ENCODE measurements at places on chromosomes 1 and 21. TPM values are rescaled to one million over a fixed set of nuclear protein-coding genes. Genes with fewer than 3 reads are reported as not detected.

- no peaks in the 10 kb centered on the region for H3K36me3 ChIP-seq
- no peaks in the 10 kb centered on the region for H3K27me3 ChIP-seq
- no peaks in the 10 kb centered on the region for H3K4me1 ChIP-seq
- H3K27ac ChIP-seq: no peak overlapping the region
- no peak for DNase-seq
Observed at GRCh38 chr1:110292031-110292741, 47.0 kb upstream of the RBM15 start.

- H3K36me3 ChIP-seq: no peaks in the 10 kb centered on the region
- H3K27me3 ChIP-seq: no peaks in the 10 kb centered on the region
- H3K27ac ChIP-seq: no peak overlapping the region
- no peaks in the 10 kb centered on the region for H3K4me1 ChIP-seq
- DNase-seq: no peak
Observed at GRCh38 chr1:73343947-73344346, 854.0 kb downstream of the LRRIQ3 start.

DNA sequence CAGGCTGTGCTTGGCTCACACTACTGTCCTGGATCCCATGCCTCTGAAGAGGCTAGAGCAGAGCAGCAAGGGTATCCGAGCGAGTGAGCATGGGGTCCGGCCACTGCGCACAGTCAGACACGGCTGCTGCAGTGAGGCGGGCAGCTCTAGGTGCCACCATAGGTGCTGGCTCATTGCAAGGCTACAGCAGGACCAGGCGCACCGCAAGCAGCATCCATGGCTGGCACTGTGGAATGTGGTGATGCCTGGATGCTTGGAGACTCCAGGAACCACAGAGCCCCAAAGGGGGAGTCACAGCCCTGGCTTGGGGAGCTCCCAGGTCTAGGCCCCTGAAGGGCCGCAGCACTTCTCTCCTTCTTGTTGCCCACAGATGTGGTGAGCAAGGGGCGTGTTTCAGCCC is 47.2 kb downstream of the ATP6V1G3 start:
- H3K27ac ChIP-seq: no peak overlapping the region
- no peak overlapping the region for H3K4me3 ChIP-seq
- no peaks in the 10 kb centered on the region for H3K36me3 ChIP-seq
- DNase-seq: no peak
- peaks cover 2% of the 10 kb centered on the region for H3K4me1 ChIP-seq
- H3K27me3 ChIP-seq: no peaks in the 10 kb centered on the region

- no peaks in the 10 kb centered on the region for H3K27me3 ChIP-seq
- H3K36me3 ChIP-seq: no peaks in the 10 kb centered on the region
- no peak overlapping the region for H3K27ac ChIP-seq
Observed at GRCh38 chr1:60277269-60277668, 203.7 kb upstream of the C1orf87 start.

GRCh38 chr1:98360864-98361263 is 300.7 kb upstream of the SNX7 start:
- H3K4me3 ChIP-seq: no peak overlapping the region
- no peak for DNase-seq
- no peaks in the 10 kb centered on the region for H3K27me3 ChIP-seq
- no peaks in the 10 kb centered on the region for H3K36me3 ChIP-seq

DNA sequence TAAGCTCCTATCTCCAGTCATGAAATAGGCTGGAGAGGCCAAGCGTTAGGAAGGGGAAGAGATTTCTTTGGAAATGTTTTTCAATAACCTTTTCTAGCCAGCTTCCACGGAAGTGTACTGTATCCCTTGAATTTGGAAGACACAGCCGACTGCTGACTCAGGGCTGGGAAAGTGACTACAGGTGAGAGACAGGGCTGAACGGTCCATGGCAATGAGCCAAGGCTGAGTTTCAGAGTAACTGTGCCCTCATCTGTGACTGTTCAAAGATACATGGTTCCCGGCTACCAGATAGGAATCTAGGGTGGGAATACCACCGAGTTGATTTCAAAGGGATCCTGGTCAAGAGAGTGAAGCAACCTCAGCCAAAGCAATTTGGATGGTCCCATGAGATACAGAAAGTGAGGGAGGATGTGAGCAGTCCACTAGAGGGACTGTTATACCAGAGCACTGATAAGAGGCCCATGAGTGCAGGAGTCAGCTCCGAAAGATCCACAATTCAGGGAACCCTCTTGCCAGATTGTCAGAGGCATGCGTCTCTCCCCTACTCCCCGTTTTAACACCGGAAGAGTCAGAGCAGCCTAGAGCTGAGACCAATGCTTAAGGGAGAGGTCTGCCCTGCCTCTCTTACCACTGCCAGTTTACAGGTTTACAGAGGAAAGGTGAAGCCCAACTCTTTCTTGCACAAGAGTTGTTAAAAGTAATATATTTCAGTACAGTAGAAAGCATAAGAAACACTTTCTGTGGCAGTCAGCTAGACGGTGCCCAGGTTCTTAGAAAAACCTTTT is 3.2 kb upstream of the KRTAP19-8 start:
- no peak for DNase-seq
- H3K36me3 ChIP-seq: no peaks in the 10 kb centered on the region
- H3K27ac ChIP-seq: no peak overlapping the region
- H3K4me1 ChIP-seq: no peaks in the 10 kb centered on the region

DNA sequence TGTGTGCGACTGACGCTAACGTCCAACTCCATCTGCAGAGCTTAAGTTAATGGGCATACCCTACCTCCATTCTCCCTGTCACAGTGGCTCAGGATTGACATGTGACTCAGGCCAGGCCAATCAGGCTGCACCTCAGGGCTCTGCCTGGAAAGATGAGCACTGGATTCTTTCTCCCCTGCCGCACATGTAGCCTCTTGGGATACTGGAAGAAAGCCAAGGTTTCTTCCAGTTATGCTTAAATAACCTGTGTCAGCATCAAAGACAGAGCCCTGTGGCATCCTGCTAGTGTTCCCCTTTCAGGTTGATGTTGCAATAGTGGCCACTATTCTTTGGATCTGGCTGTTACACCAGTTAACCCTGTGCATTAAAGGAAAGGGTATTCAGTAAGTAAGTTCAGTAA is 55.0 kb upstream of the SYT6 start:
- H3K4me3 ChIP-seq: no peak overlapping the region
- DNase-seq: no peak
- H3K36me3 ChIP-seq: no peaks in the 10 kb centered on the region
- H3K27me3 ChIP-seq: no peaks in the 10 kb centered on the region

- H3K27me3 ChIP-seq: no peaks in the 10 kb centered on the region
- H3K4me1 ChIP-seq: no peaks in the 10 kb centered on the region
- H3K4me3 ChIP-seq: no peak overlapping the region
Observed at GRCh38 chr1:172003766-172004530, 162.7 kb downstream of the DNM3 start.

GRCh38 chr1:180501865-180502360 is 464 bp downstream of the ACBD6 start:
- no peaks in the 10 kb centered on the region for H3K27me3 ChIP-seq
- no peaks in the 10 kb centered on the region for H3K36me3 ChIP-seq
- peaks cover 3% of the 10 kb centered on the region for H3K4me1 ChIP-seq
- DNase-seq: no peak
- peak overlapping the region; percentile 85 for H3K27ac ChIP-seq

- no peaks in the 10 kb centered on the region for H3K4me1 ChIP-seq
- no peaks in the 10 kb centered on the region for H3K27me3 ChIP-seq
- H3K36me3 ChIP-seq: no peaks in the 10 kb centered on the region
- DNase-seq: no peak
- no peak overlapping the region for H3K4me3 ChIP-seq
- no peak overlapping the region for H3K27ac ChIP-seq
Observed at GRCh38 chr1:60615666-60616065, 466.7 kb upstream of the NFIA start.

DNA sequence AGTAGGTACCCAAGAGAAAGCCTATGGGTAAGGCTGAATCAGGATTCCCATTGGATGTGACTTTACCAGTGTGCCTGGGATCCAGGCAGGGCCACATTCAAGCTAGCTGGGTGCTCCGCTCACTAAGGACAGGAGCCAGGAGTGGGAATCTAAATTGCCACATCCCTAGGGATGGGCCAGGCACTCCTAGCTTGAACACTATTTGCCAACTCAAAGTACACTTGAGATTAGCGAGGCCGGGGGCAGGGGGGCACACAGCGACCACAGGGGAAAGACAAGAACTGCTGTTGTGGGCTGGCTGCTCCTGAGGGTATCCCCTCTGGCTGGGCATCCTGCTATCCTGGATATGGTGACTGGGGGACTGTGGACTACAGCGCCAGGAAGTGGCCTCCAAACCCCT is 4.3 kb downstream of the SLC45A3 start:
- H3K4me1 ChIP-seq: peaks cover 16% of the 10 kb centered on the region
- H3K36me3 ChIP-seq: no peaks in the 10 kb centered on the region
- no peak for DNase-seq
- H3K27me3 ChIP-seq: no peaks in the 10 kb centered on the region
- no peak overlapping the region for H3K27ac ChIP-seq

- H3K4me1 ChIP-seq: peaks cover 15% of the 10 kb centered on the region
- no peak overlapping the region for H3K4me3 ChIP-seq
- H3K27ac ChIP-seq: no peak overlapping the region
Observed at GRCh38 chr1:180923021-180923841, 10.5 kb downstream of the KIAA1614 start.

- no peak overlapping the region for H3K27ac ChIP-seq
- H3K4me3 ChIP-seq: no peak overlapping the region
- DNase-seq: no peak
- H3K4me1 ChIP-seq: no peaks in the 10 kb centered on the region
- H3K36me3 ChIP-seq: no peaks in the 10 kb centered on the region
Observed at GRCh38 chr1:206753141-206753540, 17.4 kb upstream of the IL19 start.

DNA sequence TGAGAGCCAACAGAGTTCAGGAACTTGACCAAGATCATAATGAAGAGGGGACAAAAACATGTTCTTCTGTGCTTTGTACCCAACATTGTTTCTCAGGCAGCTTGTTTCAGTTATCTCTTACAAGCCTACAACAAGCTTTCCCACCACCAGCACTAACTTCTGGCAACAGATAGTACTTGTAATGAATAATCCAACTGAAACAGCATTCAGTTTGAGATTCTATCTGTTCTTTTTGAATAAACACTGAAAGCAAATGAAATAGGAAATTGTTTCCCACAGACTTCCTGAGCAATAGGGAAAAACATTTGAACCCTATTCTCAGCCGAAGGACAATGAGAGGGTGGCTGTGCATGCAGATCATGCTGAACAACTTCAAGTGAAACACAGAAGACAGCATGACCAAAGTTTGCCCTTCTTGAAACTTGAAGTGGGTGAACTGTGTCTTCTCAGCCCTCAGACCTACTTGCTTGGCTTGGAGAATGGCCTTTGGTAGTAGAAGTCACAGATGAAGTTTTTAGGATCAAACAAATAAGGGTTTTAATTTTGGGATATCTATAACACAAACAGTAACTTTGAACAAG is 11.2 kb upstream of the HOOK1 start:
- H3K4me1 ChIP-seq: no peaks in the 10 kb centered on the region
- no peak overlapping the region for H3K4me3 ChIP-seq
- H3K27me3 ChIP-seq: no peaks in the 10 kb centered on the region
- no peak for DNase-seq
- H3K36me3 ChIP-seq: no peaks in the 10 kb centered on the region
- no peak overlapping the region for H3K27ac ChIP-seq

GRCh38 chr1:93828367-93828755 is 50.6 kb downstream of the DNTTIP2 start:
- DNase-seq: no peak
- no peak overlapping the region for H3K4me3 ChIP-seq
- no peaks in the 10 kb centered on the region for H3K36me3 ChIP-seq
- H3K27me3 ChIP-seq: no peaks in the 10 kb centered on the region
- H3K4me1 ChIP-seq: no peaks in the 10 kb centered on the region
- no peak overlapping the region for H3K27ac ChIP-seq

- peaks cover 11% of the 10 kb centered on the region for H3K4me1 ChIP-seq
- H3K4me3 ChIP-seq: no peak overlapping the region
- H3K36me3 ChIP-seq: no peaks in the 10 kb centered on the region
- peak overlapping the region; percentile 36 for H3K27ac ChIP-seq
- no peaks in the 10 kb centered on the region for H3K27me3 ChIP-seq
Observed at GRCh38 chr1:207217778-207218511, 103.5 kb upstream of the CD55 start.

The MIXL1 gene
- total RNA-seq: 0.33 TPM

The NECTIN4 gene
- total RNA-seq: 0.15 TPM

The OR2T11 gene
- total RNA-seq: not detected

The ZBTB7B gene
- total RNA-seq: 33.1 TPM

The RAB7B gene
- 0.12 TPM for total RNA-seq

The CRABP2 gene
- 4.1 TPM for total RNA-seq

The TIPRL gene
- total RNA-seq: 27.7 TPM

The SLC22A15 gene
- total RNA-seq: 2.2 TPM

The EPHB2 gene
- total RNA-seq: 2.5 TPM

The PGLYRP4 gene
- not detected for total RNA-seq

The RGSL1 gene
- not detected for total RNA-seq

The ATP1A2 gene
- total RNA-seq: 32.8 TPM

The KRTAP10-6 gene
- not detected for total RNA-seq
